ENCODE measurements at places on chromosomes 4 and X.

DNA sequence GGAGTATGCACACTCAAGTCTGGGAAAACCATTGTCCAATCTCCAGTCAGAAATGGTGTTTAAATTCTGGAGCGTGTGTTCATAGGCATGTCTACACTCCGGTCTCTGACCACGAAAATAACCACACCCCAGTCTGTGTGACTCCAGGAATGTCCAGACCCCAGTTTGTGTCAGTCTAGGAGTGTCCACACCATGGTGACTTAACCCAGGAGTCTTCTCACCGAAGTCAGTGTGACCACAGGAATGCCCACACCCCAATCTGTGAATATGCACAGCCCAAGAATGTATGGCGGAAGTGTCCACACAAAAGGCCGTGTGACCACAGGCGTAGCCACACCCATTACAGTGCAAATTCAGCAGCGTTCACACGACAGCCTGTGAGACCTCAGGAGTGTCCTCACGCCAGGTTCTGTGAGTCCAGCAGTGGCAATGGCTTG is 11.4 kb downstream of the FTSJ1 start:
- DNase-seq, result no peak

GRCh38 chrX:20742106-20742505 is 475.4 kb upstream of the RPS6KA3 start:
- no peak for DNase-seq

DNA sequence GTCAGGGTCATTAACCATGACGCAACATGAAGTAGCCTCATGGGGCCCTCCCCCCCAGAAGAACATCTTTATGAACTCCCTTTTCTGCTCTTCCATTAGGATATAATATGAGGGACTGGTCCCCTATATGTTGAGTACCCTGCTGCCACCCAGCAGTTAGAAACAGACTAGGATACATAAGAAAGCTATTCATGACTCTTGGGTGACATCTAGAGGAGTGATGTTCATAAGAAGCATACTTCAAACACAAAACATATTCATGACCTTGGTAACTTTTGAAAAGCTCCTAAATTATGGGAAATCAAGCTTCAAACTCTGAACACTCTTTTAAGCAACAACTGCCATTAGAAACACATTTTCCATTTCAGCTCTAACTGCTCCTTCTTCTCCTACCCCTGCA is 155.2 kb upstream of the SPIN4 start:
- no peak for DNase-seq

- DNase-seq, result no peak
These were observed 4.3 kb downstream of the KLHL5 start for GRCh38 chr4:39066371-39066770.

DNA sequence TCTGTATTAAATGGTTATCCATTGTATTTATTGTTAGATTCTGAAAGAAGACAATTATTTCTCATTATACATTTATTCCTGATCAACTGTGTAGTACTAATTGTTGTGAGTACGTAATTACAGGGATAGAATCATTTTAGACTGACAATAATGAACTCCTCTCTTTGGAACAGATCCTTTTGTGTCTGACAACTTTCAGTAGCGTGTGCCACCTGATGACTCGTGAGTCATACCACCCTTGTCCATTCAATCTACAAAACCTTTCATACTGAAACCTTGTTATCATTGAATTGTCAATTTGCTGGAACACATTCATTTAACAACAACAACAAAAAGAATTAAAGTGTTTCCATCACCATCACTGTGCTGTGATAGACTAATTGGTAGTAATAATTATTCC is 602.7 kb upstream of the PCDH7 start:
- no peak for DNase-seq

DNA sequence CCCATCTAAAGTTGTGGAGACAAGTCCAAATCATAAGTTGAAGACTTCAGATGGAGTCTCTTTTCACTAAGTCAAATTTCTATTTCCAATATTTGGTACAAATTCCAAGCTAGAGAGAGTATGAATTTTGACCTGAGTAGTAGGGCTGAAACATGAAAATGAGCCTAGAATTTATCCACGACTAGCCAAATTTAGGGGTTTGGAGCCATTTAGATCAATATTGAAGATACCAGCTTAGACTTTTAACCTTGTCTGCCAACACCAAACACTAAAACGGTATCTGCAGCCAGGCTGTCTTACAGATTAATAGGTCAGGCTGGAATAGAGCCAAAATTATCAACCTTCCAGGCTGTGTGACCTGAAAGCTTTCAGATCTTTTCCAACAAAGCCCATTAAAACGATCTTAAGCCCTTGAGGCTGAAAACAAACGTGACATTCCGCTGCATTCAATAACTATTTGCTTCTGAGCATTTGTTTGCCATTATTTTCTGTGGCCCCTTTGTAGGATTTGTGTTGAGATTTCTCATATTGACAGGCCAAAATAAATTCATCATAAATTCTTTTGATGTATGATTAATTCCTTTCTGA is 268.7 kb upstream of the DKK2 start:
- DNase-seq, result no peak

- DNase-seq, result no peak
These were observed 70.2 kb upstream of the LONRF3 start for GRCh38 chrX:118904218-118904617.

- no peak for DNase-seq
These were observed 71.1 kb downstream of the PKD2 start for GRCh38 chr4:88078579-88078978.

DNA sequence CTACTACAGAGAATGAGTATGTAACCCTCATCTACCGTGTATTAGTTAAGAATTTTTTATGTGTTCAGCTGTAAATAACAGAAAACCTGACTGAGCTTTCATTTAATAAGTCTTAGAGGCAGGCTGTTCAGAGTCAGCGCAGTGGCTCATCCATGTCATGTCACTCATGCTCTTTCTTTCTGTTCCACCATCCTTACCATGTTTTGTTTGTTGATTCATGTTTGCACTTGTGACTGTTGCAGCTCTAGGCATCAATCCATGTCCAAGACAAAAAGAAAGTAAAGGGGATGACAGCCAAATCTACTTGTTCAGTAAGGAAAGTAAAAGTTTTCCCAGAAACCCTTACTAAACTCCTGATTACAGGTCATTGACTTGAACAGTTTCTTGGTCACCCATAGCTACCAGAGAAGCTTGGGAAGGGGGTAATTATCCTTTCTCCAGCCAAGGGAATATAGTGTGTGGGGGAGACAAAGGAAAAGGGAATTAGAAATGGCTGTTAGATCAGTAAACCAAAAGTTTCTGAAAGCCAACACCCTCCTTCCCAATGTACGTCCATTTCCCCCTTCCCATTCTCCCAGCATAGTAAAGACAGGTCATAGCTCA is 9.0 kb downstream of the ART3 start:
- DNase-seq, result no peak

DNA sequence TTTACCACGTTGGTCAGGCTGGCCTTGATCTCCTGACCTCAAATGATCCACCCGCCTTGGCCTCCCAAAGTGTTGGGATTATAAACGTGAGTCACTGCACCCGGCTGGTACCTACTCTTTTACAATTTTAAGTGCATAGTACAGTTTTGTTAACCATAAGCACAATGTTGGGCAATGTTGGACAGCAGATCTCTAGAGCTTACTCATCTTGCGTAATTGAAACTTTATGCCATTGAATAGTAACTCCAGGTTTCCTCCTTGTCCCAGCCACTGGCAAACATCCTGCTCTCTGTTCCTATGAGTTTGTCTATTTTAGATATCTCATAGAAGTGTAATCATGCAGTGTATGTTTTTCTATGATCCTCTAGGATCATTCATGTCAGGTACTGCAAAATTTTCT is 9.3 kb upstream of the CPE start:
- no peak for DNase-seq

DNA sequence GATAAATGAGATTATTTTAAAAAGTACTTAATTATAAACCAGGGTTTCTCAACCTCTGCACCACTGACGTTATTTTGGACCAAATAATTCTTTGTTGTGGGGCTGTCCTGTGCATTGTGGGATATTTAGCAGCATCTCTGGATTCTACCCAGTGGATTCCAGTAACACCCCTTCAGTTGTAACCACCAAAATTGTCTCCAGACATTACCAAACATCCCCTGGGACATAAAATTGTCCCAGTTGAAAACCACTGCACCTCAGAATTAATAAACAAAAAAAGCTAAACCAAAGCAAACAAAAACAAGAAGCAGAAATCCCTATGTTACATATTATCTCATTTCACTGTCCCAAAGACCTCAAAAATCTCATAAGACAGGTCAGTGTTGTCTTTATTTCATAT is 54.2 kb upstream of the GIMD1 start:
- no peak for DNase-seq

DNA sequence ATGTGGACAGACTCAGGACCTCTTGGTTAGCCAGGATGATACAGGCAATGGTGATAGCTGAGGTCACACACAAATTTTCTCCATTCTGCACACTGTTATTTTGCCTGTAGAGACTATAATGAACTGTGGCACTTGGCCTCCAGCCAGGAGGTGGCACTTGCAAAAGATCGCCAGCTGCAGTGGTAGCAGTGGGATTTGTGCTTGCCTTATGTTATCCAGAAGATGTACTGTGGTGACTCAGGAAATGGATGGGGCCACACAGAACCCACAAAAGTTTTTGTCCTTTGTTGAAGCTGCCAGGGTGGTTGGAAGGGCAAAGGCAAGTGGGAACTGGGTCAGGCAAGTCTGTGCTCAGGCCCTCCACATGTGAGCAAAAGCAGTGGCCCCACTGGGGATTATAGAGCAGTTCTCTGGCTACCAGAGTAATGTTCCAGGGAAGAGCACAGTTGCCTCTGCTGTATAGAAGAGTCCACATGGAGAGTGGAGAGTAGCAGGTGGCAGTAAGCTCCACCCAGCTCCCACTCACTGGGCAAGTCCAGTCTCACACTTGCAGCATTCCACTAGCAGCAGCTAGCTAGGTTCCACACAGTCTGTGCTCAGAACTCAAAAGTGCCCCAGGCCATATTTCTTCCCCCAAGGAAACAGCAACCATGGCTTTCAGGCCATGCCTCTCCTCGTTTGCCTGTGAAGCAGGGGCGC is 5.9 kb upstream of the C4orf17 start:
- DNase-seq, result no peak

GRCh38 chrX:123818243-123818642 is 41.6 kb upstream of the XIAP start:
- no peak for DNase-seq

GRCh38 chrX:102765809-102766208 is 45.3 kb downstream of the GPRASP3 start:
- DNase-seq, result no peak

GRCh38 chr4:1748465-1748995 is 27.2 kb downstream of the TACC3 start:
- peak; percentile 63 for DNase-seq

- no peak for DNase-seq
These were observed 424.2 kb downstream of the KLHL4 start for GRCh38 chrX:87941841-87942240.

GRCh38 chrX:152819266-152819665 is 11.3 kb downstream of the CETN2 start:
- no peak for DNase-seq

GRCh38 chr4:160353548-160353947 is 1250.7 kb downstream of the RAPGEF2 start:
- no peak for DNase-seq
